ENCODE measurements at places on chromosomes 3 and 15.
A peak's percentile ranks its signal among the peaks of the same experiment; 100 is the strongest.

DNA sequence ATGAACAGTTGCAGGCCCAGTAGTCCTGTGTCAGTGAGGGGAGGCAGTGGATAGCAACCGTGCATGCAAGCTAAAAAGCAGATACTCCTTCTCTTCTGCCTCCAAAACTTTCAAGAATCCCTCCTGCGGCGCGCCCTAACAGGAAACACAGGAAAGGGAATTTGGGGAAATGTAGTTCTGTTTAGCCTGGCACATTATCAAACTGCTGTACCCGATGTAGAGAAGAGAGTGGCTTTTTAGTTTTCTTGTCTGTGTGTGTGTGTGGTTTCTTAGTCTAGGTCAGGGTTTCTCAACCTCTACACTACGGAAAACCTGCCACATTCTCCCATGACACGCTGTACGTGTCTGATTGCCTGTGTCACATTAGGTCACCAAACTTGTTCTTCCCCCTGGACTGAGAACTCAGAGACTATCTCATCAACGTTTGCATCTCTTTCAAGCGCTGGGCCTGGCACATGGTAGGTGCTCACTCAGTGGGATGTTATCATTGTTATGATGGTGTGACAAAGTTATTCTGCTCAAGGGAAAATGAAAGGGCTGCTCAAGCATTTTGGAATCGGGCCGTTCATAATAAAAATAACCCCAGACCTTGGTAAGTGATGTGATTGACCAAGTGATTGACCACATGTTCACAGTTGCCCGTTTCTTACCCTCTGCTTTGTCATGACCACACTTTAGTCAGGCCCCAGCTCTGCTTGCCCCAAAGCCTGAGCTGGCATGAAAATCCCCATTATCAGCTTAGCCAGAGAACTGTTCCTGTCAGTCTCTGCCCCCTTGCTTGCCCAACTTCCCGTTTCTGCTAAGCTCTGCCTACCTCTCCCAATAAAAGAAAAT is 33.2 kb downstream of the TM4SF4 start:
- peak; percentile 45 for DNase-seq

DNA sequence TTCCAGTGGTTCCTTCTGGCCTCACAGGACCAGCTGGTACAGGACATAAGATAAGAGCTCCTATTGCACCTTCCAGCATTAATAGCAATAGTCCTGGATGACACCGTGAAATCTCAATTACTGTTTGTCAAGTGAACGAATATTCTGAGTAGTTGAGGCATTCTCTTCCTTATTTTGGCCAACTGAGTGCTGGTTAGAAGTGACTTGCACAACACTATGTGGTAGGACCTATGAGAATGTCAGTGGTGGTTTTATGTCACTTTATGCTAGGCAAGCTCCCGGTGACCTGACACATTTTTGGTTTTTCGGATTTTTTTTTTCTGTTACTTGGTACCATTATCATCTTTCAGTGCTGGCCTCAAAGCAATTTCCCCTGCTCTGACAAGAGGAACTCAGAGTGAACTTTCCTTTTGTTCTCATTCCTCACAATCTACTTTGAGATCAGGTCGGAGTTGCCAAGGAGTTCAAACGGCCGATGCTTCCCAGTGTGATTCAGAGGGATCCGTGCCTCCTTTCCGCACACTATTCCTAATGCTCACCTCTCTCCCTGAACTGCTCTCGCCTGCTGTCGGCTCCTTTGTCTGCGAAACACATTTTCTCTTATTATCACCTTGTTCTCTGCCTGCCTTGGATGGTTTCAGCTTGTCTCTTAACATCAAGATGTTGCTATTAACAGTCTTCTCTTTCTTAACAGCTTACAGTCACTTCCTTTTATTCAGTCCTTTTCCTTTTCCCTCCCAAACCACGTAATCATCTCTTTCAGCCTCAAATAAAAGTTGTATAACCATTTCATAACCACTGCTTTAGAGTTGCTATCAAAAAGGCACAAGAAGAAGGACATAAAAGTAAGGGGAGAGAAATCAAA is 35.8 kb downstream of the QTRT2 start:
- peak; percentile 4 for DNase-seq

DNA sequence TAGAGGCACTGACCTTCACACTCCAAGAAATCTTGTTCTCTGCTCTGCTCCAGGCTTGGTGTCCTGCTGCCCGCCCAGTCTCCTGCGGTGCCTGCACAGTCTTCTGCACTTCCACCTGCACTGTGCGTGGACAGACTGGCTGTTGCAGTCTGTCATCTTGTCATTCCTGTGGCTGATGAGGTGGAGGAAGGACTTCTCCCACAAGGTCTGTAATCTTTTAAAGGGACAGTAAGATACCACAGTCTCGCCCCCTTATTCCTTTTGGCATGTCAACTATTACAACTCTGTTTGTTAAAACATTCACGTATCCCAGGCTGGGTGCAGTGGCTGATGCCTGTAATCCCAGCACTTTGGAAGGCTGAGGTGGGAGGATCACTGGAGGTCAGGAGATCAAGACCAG is 54.1 kb upstream of the IGF2BP2 start:
- DNase-seq, result no peak

GRCh38 chr3:44993471-44994205 is 17.6 kb downstream of the EXOSC7 start:
- DNase-seq, result peak; percentile 69

GRCh38 chr3:126433496-126434263 is 39.0 kb downstream of the CFAP100 start:
- no peak for DNase-seq

DNA sequence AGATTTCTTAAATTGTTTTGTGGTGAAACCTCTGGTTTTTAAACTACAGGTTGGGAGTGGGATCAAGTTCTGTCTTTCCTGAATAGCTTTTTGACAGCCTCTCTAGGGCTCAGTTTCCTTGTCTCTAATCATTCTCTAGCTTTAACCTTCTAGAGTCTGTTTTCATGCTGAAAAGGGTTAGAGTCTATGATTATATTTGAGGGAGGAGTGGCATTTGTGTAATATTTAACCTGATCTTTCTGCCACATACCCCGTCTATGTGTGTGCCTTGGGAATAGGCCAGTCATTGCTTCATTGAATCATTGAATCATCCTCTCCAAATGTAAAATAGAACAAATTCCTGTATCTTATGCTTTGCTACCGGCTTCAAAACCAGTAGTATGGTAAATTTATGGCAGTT is 204.9 kb downstream of the KLHL25 start:
- peak; percentile 42 for DNase-seq

DNA sequence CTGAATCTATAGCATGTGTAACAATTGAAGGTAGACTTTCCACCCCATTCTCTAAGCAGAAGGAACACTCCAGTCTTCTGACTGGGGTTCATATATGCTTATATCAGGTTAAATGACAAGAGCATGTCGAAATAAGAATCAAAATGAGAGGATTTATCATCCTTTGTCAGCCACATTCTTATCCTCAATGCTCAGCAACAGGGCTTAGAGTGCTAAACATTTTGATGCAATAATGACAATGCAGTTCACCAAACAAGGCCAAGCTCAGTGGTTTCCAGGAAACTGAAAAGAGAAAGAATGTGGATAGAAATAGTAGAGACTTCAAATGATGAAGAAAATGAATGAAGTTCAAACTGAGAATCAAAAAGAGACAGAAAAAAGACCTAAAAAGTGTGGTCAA is 78.0 kb downstream of the FSIP1 start:
- DNase-seq, result peak; percentile 38

DNA sequence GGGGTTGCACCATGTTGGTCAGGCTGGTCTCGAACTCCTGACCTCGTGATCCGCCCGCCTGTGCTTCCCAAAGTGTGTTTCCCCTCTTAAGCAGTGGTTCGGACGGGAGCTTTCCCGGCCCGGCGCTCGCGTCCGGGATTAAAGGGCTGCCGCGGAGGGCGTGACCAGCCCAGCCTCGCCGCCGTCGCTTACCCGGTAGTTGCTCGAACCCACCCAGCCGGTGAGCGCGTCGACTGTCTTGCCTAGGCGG is 513 bp downstream of the CLASP2 start:
- peak; percentile 68 for DNase-seq

DNA sequence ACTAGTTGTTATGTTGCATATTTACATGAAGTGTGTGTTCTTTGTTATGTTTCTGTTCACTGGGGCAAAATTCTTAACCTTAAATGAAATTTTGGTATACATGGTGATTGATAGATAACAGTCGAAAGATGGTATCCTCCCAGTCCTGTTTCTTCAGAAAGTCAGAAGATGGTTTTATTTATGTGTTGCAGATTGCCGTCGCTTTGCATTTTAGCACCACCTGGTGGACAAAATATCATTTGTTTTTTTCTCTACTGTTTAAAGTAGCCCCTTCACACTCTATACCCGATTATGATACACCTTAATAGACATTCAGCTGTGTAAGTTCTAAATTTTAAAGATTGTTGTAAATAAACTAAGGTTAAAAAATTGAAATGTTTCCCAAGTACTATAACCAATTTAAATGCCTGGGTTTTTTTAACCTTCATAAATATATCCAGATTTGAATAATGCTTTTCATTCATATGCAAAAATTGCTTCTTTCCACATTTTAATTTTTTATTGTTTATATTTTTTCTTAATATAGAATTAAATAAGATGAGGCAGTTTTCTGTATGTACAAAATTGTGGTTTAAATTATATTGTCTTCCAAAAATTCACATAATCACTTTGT is 152.2 kb downstream of the ALCAM start:
- peak; percentile 81 for DNase-seq

GRCh38 chr3:33991673-33992072 is 193.2 kb downstream of the PDCD6IP start:
- DNase-seq, result no peak

DNA sequence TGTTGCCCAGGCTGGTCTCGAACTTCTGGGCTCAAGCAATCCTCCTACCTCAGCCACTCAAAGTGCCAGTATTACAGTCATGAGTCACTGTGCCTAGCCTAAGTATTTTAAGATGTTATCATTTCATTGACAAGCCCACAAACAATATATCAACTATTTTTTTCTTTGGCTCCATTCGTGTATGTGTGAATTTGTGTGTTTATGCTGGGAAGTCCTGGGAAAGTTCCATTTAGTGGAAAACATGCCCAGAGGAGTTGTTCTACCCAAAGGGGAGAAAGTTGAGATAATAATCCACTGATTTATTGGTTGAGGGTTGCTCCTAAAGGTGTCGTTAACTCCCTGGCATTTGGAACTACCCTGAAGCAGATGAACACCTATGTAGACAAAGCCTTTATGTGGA is 58.8 kb downstream of the KIF9 start:
- DNase-seq, result no peak

- no peak for DNase-seq
Measured at GRCh38 chr15:36763685-36764084, 184.3 kb downstream of the CDIN1 start.

- DNase-seq, result peak; percentile 82
Measured at GRCh38 chr3:104909198-104909597, 457.5 kb upstream of the ALCAM start.

Data from astrocyte of the spinal cord (primary cell).